Activated CD8-positive, alpha-beta T cell treated with anti-CD3 and anti-CD28 coated beads for 36 hours (primary cell): ENCODE measurements at places on chromosomes 3 and 15. TPM values are rescaled to one million over a fixed set of nuclear protein-coding genes. Genes with fewer than 3 reads are reported as not detected.

Gene TTLL13
- total RNA-seq: 1.1 TPM

Gene TAGLN3
- 0.89 TPM for total RNA-seq

Gene NCK1
- 31.9 TPM for total RNA-seq

Gene CELF6
- 0.20 TPM for total RNA-seq

Gene MYZAP
- total RNA-seq: not detected

Gene TNFAIP8L3
- total RNA-seq: 0.14 TPM

Gene MESP2
- not detected for total RNA-seq

DNA sequence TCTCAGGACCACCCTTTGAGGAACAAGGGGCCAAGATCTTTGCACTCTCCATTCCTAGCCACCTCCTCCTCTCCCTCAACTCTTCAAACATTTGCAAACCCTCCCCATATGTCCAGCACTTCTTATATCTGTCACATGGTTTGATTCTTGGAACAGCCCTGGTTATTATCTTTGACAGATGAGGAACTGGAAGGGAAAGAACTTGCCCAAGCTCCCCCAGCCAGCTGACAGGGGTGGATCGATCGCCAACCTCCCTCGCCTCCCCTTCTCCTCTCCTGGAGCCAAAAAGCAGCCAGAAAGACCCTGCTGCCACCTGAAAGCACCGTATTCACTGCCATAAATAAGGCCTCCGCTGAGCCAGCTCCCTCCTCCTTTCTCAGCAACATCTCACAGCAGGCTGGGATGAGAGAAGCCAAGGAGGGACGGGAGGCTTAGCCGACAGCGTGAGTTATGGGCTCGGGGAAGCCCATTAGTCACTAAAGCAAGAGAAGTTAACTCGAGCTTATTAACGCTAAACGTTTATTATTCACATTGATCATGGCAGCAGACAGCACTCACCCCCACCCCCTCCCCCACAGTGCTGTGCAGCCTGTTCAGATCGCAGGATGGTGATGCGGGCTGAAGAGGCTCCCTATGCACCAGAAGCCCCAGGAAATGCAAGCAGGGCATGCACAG is 22.2 kb upstream of the FGD5 start:
- no peaks in the 10 kb centered on the region for H3K36me3 ChIP-seq
- H3K4me3 ChIP-seq: no peak overlapping the region
- H3K4me1 ChIP-seq: no peaks in the 10 kb centered on the region
- DNase-seq: no peak
- H3K27ac ChIP-seq: no peak overlapping the region

GRCh38 chr15:69127306-69127705 is 33.1 kb upstream of the GLCE start:
- H3K4me3 ChIP-seq: no peak overlapping the region
- H3K36me3 ChIP-seq: no peaks in the 10 kb centered on the region
- H3K27ac ChIP-seq: no peak overlapping the region
- no peak for DNase-seq
- no peaks in the 10 kb centered on the region for H3K27me3 ChIP-seq

DNA sequence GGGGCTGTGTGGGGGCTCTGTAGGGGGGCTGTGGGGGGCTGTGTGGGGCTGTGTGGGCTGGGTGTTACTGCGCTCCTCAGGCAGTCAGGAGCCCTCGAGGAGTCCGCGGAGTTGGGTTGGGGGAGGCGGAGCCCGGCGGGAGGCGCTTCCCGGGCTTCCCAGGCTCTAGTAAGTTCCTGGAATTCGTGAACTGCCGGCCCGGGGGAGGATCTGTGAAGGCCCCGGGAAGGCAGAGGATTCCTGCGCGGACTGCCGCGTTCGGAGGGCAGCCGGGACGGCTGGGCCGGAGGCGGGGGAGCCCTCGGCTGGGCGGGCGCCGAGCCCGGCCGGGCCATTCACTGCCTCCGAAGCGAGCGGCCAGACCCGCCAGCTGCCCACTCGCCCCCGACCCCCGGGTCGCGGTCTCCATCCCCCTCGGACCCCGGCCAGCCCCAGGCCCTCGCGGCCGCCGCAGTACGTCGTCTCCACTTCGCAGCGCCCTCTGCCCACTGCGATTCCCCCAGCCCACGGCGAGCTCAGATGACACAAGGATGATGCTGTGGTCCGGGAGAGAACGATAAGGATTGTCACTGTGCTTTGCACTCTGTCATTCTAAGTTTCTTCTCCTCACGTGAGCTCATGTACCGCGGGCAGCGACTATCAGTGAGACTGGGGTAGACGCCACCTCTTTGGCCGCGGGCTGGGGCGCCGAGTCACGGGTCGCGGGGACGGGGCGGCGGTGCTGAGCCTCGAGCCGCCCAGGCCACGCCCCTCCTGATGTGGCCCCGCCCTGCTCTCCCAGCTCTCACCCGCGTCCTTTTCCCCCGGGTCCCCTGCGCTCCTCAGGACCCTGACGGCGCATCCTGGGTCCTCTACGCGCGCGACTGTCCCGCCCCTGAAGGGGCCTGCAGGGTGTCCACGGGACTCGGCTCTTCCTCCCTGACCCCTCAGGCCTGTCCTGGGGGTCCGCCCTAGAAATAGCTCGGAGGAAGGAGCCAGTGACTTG is 65.3 kb downstream of the KLF13 start:
- peak overlapping the region; percentile 86 for H3K4me3 ChIP-seq
- DNase-seq: peak; percentile 89
- H3K27me3 ChIP-seq: no peaks in the 10 kb centered on the region
- H3K4me1 ChIP-seq: peaks cover 53% of the 10 kb centered on the region
- peaks cover 9% of the 10 kb centered on the region for H3K36me3 ChIP-seq
- H3K27ac ChIP-seq: peak overlapping the region; percentile 91

- DNase-seq: no peak
- peaks cover 67% of the 10 kb centered on the region for H3K4me1 ChIP-seq
- peak within 1 kb of the TSS; percentile 100 for H3K27ac ChIP-seq
- H3K36me3 ChIP-seq: peaks cover 32% of the 10 kb centered on the region
- H3K4me3 ChIP-seq: peak within 1 kb of the TSS; percentile 80
- no peaks in the 10 kb centered on the region for H3K27me3 ChIP-seq
These were observed at the start of gene TRIM69 for GRCh38 chr15:44736181-44736765. TSS of gene TRIM69 (plus strand) at chr15:44736528. CDS start at chr15:44736705, 177 bp downstream.

- peaks cover 45% of the 10 kb centered on the region for H3K4me1 ChIP-seq
- H3K4me3 ChIP-seq: peak overlapping the region; percentile 99
- H3K27me3 ChIP-seq: no peaks in the 10 kb centered on the region
- peak; percentile 45 for DNase-seq
These were observed 1.3 kb downstream of the TCF12 start for GRCh38 chr15:56919609-56920366.

DNA sequence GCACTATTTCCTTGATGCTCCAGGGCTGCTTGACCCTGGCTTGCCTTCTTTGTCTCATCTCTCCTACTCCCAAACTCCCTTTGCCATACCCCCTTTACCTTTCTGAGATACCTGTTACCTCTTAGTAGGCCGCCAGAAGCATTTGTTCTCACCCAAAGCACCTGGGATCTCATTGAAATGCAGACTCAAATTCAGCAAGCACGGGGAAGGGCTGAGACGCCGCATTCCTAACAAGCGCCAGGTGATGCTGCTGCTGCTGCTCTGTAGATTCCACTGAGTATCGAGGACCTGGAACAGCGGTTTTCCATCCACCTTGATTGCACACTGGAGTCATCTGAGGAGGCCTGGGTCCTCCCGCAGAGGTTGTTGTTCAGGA is 91.8 kb downstream of the TMEM266 start:
- H3K4me3 ChIP-seq: no peak overlapping the region
- peaks cover 6% of the 10 kb centered on the region for H3K27me3 ChIP-seq
- H3K36me3 ChIP-seq: no peaks in the 10 kb centered on the region
- no peak for DNase-seq

- DNase-seq: no peak
- H3K27me3 ChIP-seq: peaks cover 2% of the 10 kb centered on the region
- H3K4me1 ChIP-seq: no peaks in the 10 kb centered on the region
- H3K36me3 ChIP-seq: no peaks in the 10 kb centered on the region
- H3K27ac ChIP-seq: no peak overlapping the region
- H3K4me3 ChIP-seq: no peak overlapping the region
These were observed 107.7 kb downstream of the OSBPL10 start for GRCh38 chr3:31873254-31873820.

GRCh38 chr15:73850228-73850627 is 23.1 kb upstream of the TBC1D21 start:
- H3K27me3 ChIP-seq: peaks cover 12% of the 10 kb centered on the region
- H3K4me1 ChIP-seq: no peaks in the 10 kb centered on the region
- H3K4me3 ChIP-seq: no peak overlapping the region
